ENCODE measurements at places on chromosomes 16 and 17.

GRCh38 chr17:73536700-73537605 is 107.3 kb downstream of the SDK2 start:
- DNase-seq = no peak

GRCh38 chr17:4881761-4882555 is 17.4 kb upstream of the C17orf107 start:
- peak; percentile 73 for DNase-seq

DNA sequence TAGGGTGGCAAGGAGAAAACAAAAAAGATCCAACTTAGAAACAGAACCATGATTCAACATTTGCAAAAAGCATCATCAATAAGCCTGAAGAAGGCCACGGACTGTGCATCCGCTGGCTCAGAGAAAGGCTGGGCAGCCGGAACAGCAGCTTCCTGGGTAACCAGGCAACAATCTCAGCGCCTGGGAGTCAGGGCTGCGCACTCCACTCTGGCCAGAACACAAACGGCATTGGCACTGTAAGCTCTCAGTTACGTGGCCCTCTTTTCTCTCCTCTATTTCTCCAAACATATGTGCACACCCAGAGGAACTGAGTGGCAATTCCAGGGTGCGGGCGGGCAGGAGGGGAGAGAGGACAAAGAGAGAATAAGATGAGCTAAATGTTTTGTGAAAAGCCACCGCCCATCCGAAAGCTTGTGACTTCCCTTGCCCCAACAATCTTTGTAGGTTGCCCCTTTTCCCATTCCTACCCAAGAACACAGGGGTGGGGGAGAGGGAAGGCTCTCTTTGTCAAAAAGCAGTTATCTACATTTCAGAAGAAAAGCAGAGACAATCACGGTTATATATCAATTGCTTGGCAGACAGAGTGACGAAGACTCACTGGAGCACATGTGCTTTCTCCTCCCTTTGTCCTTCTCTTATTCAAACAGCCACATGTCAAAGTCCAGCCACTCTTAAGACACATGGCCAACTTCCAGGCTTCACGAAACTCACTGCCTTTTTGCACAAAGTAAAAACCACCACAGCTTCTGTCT is 6.6 kb upstream of the GHDC start:
- no peak for DNase-seq

- DNase-seq = no peak
Observed at GRCh38 chr16:81861503-81861902, 82.4 kb downstream of the PLCG2 start.

- no peak for DNase-seq
Observed at GRCh38 chr17:21419299-21420239, 43.4 kb downstream of the KCNJ12 start.

DNA sequence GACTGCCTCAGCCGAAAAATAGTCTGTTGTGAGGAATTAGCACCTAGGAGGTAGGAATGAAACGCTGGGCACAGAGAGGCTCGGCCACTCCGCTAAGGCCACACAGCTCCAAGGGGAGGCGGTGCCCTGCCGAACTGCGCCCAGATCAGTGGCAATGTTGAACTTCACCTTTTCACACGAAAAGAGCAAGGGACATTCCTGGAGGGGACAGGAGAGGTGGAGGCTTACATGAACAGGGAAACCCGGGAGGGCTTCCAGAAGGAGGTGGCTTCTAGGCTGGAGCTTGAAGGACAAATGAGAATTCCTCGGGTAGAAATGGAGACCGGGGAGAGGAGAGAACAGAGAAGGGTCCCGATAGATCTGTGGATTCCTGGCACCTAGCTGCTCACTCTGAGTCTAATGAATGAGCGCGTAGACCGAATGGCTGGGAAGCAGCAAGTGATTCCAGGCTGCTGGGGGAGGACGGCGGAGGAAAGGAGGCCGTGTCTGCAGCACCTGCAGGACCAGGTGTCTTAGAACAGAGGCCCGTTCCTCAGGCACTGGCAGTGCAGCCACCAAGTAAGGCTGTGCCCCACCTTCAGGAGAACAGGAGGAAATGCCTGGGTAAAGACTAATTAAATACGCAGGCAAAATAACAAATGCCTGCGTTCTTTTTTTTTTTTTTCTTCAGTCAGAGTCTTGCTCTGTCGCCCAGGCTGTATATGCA is 722 bp upstream of the SLC38A10 start:
- peak; percentile 46 for DNase-seq

GRCh38 chr16:4140652-4141051 is 24.4 kb upstream of the ADCY9 start:
- DNase-seq = peak; percentile 43

- no peak for DNase-seq
Observed at GRCh38 chr17:27765353-27765752, 35.0 kb downstream of the NOS2 start.

DNA sequence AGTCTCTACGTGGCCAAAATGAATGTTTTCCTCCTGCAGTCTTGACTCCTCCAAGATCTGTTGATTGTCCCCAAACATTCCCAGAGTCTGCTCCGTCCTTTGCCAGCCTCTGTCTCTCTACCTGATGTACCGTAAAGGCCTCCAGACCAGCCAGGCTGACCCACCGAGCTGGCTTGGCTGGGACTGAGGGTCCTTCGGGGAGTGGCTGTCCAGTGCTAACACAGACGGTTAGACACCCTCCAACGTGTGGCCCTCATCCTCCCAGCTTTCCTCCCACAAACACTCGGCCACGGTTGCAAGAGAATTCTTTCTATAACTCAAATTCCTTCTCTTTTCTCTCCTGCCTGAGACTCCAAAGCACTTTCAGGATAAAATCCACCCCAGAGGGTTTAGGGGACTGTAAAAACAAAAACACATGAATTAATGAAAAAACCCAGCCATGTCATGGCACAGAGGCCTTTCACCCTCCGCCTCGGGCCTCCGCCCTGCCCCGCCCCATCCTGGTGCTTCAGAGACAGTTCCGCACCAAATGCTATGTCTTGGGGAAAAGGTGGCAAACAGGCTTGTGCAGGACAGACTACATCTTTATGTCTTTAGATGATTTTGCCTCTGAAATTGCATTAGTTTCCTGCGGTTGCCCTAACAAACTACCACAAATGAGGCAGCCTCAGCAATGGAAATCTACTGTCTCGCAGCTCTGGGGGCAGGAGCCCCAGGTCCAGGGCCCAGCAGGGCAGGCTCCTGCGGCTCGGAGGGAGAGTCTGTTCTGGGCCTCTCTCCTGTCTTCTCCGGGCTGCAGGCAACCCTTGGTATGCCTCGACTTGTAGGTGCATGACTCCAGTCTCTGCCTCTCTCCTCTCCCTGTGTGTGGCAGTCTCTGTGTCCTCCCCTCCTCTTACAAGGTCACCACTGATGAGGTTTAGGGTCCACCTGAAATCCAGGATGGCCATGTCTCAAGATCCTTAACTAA is 72.5 kb upstream of the CBX4 start:
- DNase-seq = no peak

DNA sequence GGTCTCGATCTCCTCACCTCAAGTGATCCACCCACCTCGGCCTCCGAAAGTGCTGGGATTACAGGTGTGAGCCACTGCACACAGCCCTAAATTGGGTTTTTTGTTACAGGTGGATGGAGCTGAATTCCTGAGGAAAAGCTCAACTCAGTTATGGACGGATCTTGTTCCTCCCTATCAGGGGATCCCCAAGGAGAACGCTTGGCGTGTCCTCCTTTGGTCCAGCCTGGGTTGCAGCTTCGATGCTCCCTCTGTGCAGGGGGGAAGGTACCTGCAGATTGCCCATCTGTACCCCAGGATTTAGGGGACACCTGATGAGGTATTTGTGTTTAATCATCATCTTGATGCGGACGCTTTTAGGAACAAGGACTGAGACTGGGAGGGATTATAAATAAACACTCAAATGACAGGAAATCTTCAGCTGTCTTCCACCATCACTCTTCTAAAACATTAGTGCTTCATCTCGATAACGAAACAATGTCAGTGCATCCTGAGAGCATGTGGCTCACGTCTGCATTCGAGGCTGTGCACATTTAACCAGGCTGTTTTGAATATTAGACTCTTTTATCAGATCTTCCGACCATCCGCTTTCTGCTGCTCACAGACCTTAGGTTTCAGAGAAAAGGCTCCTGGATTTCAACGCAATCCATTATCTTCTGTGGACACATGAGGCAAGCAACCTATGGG is 18.2 kb upstream of the MEIOB start:
- no peak for DNase-seq

DNA sequence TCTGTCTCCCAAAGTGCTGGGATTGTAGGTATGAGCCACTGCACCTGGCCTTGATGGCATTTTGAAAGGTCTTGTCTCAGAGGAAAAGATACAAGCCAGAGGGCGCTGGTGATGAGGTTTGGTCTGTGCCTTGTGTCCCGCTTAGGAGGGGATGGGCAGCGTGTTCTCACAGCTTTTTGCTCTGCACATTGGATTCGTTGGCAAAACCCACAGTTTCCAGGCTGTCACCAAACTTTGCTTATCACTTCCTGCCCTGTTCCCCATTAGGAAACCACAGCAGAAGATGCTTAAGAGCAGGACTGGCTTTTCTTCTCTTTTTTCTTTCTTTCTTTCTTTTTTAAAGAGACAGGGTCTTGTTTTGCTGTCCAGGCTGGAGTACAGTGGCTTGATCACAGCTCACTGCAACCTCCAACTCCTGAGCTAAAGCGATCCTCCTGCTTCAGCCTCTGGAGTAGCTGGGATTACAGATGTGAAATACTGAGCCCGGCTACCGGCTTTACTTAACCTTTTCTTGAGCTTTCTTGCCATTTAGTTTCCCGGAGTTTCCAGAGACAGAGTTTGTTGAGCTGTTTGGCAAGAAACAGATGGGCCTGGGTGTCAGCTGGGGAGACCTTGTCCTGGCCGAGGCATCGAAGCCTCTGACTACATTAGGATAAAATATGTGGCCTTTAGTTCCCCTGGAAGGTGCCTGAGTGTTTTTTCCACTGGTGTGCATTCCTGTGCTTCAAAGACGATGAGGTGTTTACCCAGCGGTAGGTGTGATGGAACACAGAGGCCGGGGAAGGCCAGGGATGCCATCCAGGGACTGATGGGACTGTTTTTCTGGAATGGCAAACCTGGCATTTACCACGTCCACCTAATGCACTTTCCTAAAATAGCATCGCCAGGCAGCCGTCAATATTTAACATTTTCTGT is 112.9 kb downstream of the ABCC1 start:
- DNase-seq = no peak

DNA sequence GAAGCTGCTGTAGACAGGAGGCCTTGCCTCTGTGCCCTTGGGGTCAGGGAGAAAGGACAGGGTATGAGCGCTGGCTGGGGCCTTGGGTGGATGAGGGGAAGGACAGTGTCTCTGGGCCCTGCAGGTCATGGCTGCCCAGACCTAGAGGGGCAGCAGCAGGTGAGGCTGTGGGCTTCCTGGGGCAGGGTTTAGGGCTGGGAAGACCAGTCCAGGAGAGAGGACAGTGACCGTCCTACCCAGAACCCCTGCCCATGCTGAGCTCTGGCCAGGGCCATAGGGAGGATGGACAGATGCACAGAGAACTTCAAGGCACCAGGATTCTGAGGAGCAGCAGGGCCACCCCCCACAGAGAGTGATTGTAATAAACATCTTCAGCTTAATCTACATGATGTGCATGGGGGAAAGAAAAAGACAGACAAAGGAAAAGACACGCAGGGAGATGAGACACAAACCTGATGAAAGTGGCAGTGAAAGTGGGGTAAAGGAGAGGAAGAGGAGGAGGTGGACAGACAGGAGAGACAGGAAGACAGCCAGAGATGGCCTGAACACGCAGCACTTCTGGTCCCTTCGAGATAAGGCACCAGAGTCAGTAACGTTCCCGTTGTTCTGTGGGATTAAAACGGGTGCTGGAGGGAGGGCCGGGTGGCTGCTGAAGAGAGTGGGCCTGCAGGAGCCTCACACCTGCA is 17.5 kb downstream of the FLOT2 start:
- DNase-seq = no peak

GRCh38 chr17:50051082-50051576 is 4.8 kb upstream of the ITGA3 start:
- DNase-seq = peak; percentile 17

DNA sequence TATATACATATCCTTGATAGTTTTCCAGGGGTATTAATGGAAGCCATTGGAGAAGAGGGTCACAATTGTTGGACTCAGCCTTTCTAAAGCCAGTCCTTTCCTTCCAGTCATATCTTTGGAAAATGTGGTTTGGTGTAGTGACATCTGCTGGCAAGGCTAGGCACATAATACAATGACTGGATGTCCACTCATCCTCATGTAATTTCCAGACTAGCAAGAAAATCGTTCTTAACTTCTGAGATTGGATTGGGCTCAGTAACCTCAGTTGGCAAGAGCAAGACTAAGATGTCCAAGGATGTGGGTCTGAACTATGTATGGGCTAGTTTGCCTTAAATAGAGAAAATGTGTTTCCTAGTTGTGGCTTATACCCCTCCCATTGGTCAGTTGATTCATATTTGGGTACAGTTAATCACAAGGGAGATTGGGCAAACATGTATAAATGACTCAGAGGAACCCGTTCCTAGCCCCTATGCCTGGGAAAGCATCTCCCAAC is 8.7 kb upstream of the KAT7 start:
- DNase-seq = peak; percentile 37
